ENCODE measurements at places on chromosomes 12 and 14.

- no peak for DNase-seq
Measured at GRCh38 chr12:2941524-2941923, 17.7 kb upstream of the TEAD4 start.

DNA sequence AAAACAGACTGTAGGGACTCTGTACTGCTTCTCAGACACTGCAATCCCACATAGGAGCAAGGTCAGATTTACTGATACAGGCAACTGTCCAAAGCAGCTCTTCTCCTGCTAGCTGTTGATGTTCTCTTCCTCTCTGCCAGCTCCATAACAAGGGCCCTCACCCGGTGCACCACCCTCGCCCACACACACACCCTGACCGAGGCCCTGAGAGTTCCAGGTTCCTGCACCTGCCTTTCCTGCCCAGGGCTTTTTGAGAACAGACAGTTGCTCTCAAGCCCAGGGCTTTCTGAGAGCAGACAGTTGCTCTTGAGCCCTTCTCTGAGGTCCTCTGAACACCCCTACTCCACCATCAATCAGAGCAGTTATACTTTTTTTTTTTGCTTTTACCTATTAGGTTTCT, 233.8 kb upstream of the GARIN6 start:
- DNase-seq, result no peak

- DNase-seq, result no peak
Measured at GRCh38 chr12:12518464-12518845, 44.2 kb downstream of the DUSP16 start.

GRCh38 chr12:40643506-40643905, 48.7 kb upstream of the CNTN1 start:
- no peak for DNase-seq

DNA sequence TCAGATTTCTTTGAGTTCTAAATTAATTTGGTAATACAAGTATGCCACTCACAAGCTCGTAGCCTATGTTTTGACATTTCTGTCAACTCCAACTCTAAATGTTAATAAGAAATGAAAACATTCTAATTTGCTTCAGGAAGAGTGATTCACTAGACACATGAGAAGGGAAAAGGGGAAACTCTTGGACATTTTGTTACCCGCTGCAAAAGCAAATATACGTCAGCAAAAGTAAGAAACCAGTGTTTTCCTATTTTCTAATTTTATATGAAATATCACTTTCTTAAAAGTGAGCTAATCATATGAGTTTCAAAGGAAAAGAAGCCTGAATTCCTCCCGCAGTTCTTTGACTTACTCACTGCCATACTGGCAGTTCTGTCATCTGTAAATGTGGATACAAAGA, 162.3 kb downstream of the GRIP1 start:
- no peak for DNase-seq

- DNase-seq, result no peak
Measured at GRCh38 chr12:1509413-1510052, 84.8 kb downstream of the FBXL14 start.

DNA sequence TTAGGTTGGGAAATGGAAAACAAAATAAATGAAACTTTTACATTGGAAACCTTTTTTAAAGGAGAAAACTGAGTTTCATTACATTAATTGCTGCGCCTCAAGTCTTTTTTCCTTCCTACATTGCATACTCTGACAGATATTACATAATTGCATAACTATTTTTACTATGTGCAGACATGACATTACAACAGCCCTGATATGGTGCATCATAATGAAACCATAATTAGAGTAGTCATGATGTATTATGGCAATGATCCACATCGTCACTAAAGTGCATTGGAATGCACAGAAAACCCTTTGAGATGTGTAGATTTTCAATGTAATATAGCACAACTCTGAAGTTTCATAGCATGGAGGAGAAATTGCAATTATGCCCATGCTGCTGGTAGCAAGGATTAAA, 217.8 kb upstream of the NPAS3 start:
- no peak for DNase-seq

DNA sequence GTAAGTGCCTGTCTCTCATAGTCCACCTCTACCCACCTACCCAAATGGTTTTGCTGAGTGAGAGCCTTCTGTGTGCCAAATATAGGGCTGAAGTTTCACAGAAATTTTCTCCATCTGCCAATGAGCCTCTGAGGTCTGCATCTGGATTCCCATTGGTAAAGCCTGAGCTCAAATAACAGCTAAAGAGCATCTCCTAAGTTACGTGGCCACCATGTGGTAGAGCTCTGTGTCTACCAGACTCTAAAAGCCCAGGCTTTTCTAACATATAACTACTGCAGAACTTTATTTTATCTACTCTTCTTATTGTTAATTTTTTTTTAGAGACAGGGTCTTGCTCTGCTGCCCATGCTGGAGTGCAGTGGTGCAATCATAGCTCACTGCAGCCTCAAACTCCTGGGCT, 16.0 kb downstream of the AMDHD1 start:
- no peak for DNase-seq

DNA sequence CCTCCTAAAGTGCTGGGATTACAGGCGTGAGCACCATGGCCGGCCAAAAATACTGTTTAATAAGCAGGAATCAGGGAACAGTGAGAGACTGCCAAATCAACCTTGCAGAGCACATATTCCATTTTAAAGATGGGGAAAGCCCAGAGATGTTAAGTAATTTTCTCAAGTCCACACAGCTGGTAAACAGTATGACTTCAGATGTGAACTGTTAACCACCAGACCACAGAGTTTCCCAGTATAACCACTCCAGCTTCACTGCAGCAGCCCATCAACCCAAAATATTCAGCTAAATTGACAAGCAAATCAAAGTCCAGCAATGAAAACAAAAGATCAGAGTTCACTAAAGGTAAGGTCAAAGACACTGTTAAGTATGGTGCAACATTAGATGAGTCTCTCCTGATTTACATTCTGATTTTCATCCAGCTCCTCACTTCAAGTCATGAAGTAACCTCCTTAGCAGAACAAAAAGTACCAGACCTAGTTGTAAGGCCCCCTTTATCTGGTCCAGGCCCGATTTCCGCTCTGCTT, 82.1 kb downstream of the TRAFD1 start:
- no peak for DNase-seq

DNA sequence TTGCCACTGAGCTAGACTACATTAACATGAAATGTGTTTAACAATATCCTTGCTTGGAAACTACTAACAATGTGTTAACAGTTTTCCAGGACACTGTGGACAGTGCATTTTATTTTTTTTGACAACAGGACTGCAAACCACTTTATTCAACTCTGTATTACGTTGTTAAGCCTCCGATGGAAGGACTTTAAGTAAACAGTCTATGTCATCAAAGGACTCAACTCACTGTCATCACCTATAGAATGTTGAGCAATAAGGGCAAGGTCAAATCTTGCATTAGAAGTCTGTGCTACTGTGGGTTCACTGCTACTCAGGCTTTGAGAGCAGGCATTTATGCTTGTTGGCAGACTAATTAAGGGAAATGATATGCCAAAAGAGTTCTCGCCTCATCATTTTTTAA, 483.7 kb downstream of the FLRT2 start:
- no peak for DNase-seq

GRCh38 chr12:125533434-125534029, 468.3 kb downstream of the AACS start:
- no peak for DNase-seq

- DNase-seq, result no peak
Measured at GRCh38 chr12:6264402-6265037, 46.0 kb upstream of the PLEKHG6 start.

- no peak for DNase-seq
Measured at GRCh38 chr12:58741226-58741625, 179.1 kb downstream of the LRIG3 start.

DNA sequence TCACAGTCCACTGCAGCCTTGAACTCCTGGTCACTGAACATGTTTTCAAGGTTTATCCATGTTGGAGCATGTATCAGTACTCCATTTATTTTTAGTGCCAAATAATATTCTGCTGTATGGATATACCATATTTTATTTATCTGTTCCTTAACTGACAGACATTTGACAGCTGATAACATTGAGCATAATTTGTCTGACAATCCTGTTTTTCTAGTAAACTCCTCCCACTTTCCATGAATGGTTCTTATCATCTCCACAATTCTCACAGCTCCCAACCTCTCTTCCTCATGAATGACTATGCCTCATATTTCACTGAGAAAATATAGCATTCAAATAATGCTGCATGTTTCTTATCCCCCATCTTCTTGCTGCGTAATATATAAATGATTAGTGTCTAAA, 33.3 kb downstream of the COCH start:
- DNase-seq, result no peak

DNA sequence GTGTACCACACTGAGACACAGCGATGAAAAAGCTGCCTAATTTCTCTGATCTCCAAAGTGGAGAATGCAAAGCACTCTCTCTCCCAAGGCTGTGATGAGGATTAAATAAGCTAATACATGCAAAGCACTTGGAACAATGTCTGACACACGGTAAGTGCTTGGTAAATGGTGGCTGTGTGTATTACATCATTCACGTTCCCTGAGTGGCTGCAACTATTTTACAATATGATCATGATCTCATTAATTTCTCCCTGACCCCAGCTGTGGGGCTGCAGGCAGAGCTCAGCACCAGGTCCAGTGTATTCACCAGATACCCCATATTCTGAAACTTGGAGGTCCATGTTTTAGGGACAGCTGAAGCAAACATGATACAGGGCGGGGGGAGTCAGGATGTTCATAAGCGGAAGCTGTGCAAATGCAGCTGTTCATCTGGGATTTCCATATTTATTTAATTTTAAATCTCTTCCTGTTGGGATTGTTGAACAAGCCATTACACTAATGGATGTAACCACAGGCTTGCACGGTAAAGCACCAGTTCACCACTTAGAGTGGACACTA, 106.4 kb downstream of the CCDC60 start:
- no peak for DNase-seq

GRCh38 chr12:27610374-27610773, 85.9 kb upstream of the REP15 start:
- DNase-seq, result no peak

- no peak for DNase-seq
Measured at GRCh38 chr14:46250113-46250703, 401.4 kb downstream of the RPL10L start.

DNA sequence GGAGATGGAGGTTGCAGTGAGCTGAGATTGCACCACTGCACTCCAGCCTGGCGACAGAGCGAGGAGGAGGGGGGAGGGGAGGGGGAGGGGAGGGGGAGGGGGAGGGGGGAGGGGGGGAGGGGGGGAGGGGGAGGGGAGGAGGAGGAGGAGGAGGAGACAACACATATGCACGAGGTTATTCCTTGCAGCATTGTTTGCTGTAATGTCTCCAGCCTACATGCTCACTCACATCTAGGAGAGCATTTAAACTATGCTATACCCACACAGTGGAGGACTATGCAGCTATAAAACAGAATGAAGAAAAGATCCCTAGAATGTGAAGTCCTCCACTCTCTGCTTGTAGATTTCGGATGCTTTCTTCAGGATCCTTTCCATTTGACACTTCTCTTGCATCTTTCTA, 3.5 kb upstream of the HIGD1C start:
- no peak for DNase-seq

DNA sequence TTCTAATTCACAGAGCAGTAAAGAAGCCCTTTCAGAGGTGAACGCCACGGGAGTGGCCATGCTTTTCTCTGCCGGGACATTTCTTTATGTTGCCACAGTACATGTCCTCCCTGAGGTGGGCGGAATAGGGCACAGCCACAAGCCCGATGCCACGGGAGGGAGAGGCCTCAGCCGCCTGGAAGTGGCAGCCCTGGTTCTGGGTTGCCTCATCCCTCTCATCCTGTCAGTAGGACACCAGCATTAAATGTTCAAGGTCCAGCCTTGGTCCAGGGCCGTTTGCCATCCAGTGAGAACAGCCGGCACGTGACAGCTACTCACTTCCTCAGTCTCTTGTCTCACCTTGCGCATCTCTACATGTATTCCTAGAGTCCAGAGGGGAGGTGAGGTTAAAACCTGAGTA, 26.2 kb upstream of the PLEKHD1 start:
- DNase-seq, result no peak

DNA sequence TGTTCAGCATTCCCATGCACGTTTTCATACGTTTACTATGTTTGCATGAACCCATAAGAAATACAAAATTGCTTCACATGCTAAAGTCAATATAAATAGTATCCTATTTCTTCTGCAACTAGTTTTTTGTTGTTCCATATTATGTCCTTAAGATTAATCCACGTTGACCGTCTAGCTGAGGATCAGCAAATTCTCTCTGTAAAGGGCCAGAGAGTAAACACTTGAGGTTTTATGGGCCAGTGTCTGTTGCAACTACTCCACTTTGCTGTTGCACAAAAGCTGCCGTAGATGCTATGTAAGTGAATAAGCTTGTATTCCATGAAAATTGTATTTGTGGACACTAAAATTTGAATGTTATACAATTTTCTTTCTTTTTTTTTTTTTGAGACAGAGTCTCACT, 21.1 kb upstream of the PITPNM2 start:
- DNase-seq, result no peak

DNA sequence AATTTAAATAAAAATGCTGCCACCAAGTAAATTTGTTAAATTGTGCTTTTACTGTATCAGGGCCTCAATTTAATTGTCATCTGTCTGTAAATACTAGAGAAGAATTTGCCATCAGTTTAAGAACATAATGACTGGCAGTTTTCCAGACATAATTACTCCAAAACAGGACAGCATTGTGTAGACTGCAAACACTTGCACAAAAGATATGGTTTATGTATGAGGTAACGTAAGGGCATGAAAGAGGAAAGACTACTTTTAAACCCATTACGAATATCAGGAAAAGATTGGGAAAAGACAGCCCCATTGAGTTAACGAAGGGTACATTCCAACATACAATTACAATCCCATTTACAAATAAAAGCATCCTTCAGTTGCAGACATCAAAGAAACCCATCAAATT, 59.8 kb upstream of the KRR1 start:
- no peak for DNase-seq

DNA sequence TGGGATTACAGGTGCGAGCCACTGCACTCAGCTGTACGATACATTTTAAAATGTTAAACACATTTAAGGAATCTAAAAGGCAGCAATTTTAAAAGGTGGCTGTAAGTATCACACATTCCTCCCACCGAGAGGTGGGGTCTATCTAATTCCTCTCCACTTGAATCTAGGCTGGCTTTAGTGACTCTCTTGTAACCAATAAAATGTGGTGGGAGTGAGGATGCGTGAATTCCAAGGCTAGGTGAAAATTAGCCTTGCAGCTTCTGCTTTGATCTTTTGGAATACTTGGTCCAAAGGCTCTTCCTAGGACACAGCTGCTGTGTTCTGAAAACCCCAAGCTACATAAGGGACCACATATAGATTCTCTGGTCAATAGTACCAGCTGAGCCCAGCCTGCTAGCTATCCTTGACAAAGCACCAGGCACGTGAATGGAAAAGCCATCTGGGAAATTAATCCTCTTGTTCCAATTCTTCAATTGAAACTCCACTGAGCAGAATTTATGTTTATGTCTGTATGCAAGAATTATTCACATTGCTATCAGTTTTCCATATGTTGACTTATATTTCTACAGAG, 8.8 kb upstream of the GPRC5D start:
- DNase-seq, result no peak

GRCh38 chr14:23828001-23828400, 125.6 kb upstream of the DHRS4 start:
- no peak for DNase-seq

- DNase-seq, result no peak
Measured at GRCh38 chr14:94467728-94468520, 8.1 kb downstream of the SERPINA9 start.

GRCh38 chr14:70192915-70193314, 4.2 kb upstream of the SLC8A3 start:
- no peak for DNase-seq

GRCh38 chr12:3042826-3043225, 34.4 kb upstream of the TSPAN9 start:
- no peak for DNase-seq

GRCh38 chr14:65229748-65230728, 127.7 kb upstream of the MAX start:
- DNase-seq, result peak; percentile 20

Data from stimulated activated CD4-positive, alpha-beta T cell treated with anti-CD3 and anti-CD28 coated beads, TNF-alpha, amount 100 ng/mL, for 1 hour (primary cell).